ENCODE measurements at places on chromosomes 4 and X.

- DNase-seq = no peak
These were observed 59.4 kb upstream of the SLC7A11 start for GRCh38 chr4:138301536-138301935.

- no peak for DNase-seq
These were observed 3.1 kb downstream of the BMP2K start for GRCh38 chr4:78779280-78779679.

DNA sequence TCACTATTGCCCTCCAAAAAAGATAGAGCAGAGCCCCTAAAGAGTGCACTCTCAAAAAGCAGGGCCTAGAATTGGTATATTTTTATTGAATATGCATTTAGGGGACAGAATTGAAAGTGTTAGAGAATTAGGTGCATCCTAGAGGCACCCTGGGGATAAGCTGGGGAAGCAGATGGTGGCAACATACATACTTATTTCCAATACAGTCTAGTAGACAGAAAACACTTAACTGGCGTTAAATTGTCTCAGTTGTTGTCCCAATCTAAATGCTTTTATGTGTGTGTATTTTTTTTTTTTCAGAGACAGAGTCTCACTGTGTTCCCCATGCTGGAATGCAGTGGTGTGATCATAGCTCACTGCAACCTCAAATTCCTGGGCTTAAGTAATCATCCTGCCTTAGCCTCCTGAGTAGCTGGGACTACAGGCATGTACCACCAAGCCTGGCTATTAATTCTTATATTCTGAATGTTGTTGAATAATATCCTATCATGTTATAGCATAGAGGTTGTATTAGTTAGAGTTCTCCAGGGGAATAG lies 481.8 kb downstream of the GRXCR1 start:
- DNase-seq = no peak

- DNase-seq = no peak
These were observed 42.2 kb upstream of the CXCL8 start for GRCh38 chr4:73698217-73698616.

- DNase-seq = no peak
These were observed 1224.3 kb upstream of the TENM3 start for GRCh38 chr4:181018913-181019312.

DNA sequence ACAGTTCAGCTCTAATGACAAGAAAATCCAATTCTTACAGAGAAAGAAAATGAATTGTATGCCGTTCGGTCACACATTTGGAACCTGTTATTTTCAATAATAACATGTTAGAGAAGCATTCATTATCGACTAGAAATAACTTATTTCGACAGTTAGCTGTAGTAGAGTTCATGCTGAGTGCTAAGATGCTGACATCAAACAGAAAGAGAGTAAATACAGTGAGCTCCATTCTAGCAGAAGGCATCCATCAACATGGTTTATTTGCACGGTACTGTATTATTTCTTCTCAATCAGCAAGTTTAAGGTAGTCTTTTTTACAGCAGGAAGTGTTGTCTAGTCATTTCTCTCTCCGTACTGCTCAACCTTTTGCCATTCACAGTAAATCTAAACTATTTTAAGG lies 732.1 kb downstream of the STIM2 start:
- no peak for DNase-seq

GRCh38 chrX:150577174-150577573 lies 8.8 kb downstream of the MTM1 start:
- DNase-seq = no peak

GRCh38 chr4:130714006-130714405 lies 1618.1 kb downstream of the C4orf33 start:
- DNase-seq = no peak

DNA sequence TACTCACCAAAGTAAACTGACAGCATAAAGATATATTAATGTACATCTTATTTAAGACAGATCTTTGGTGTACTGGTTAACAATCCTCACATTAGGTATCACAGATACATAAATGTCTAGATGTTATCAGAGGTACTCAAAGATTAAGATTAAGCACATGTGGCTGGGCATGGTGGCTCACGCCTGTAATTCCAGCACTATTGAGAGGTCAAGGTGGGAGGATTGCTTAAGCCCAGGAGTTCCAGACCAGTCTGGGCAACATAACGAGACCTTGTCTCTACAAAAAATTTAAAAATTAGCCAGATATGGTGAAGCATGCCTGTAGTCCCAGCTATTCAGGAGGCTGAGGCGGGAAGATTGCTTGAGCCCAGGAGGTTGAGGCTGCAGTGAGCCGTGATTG lies 145.7 kb upstream of the SH3RF1 start:
- DNase-seq = no peak

DNA sequence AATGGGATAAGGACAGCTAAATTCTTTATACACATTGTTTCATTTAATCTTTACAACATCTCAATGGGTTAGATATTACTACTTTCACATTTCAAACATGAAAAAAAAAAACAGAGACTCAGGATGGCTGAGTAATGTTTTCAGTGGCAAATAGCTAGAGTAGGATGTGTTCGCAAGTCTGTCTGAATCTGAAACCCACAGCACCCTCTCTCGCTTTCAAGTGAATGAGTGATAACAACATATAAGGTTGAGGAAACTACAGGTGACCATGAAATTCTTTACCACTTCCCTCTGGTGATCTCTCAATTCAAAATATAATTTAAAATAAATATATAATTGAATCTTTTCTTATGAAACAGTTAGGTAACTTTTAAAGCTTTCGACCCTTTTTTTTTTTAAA lies 162.6 kb downstream of the PRR32 start:
- DNase-seq = no peak

DNA sequence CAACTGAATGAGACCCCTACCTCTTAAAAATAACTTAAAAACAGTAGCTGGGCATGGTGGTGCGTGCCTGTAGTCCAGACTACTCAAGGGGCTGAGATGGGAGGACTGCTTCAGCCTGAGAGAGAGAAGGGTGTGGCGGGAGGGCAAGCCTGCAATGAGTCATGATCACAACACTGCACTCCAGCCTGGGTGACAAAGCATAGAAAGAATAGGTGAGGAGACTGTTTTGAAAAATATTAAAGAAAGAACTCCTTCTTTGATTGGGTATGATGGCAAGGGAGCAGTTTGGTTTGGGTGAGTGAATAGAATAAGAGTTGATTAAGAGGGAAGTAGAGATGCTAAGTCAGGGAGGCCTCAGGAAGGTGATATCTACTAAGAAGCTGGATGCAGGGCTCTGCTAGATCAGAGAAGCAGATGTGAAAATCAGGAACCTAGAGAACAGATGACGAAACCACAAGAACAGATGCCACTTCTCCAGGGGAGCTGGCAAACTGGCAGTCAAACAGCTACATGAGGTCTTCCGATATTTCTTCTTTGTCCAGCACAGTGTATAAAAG lies 318.6 kb downstream of the OPHN1 start:
- no peak for DNase-seq

DNA sequence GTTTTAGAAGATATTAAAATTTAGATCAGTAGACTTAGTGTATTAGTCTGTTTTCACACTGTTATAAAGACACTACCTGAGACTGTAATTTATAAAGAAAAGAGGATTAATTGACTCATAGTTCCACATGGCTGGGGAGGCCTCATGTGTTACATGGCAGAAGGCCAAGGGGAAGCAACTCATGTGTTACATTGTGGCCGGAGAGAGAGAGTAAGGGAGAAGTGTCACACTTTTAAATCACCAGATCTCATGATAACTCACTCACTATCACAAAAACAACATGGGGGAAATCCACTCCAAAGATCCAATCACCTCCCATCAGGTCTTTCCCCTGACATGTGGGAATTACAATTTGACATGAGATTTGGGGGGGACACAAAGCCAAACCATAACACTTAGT lies 1159.7 kb upstream of the PCDH7 start:
- no peak for DNase-seq

DNA sequence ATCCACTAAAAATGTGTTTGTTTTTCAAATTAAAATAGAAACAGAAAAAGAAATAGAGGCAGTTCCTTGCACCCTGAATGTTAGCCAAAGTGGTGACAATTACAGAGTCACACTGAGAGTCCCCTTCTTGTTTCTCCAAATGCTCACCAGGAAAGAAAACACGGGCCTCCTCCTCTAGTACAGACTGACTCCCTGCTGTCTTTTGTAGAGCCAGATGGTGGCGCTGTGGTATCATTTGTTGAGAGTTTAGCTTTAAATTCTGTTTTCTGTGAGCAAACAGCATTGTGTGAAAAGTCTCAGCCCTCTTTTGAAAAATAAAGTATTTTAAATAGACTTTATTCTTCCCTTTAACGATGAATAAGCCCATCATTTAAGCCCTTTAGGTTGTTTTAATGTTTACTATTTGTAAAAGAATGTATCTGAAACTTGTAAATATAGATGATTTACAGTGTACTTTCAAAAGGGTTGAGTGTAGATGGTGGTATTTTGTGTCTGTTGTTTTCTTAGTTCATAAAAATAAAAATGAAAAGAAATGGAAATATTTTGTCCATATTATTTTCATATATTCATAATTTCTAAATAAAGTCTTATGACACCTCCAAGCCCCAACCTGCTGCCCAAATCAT lies 36.9 kb upstream of the ATOH1 start:
- no peak for DNase-seq

DNA sequence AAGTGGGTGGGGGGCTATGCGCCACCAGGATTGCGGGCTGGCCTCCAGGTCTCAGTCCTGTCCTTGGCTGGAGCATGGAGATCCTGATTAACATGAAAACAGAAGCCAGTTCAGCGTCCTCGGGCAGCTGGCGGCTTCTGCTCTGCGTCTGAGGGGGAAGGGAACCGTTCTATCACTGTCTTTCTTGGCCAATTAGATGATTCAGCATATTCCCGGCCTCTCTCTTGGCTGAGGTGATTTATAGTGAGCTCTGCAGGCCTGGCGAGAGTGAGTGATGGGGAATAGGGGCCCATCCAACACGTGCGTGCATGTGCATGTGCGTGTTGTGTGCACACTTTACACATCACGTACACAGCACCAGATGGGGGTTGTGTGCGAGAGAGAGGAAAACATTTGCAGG lies 145.8 kb upstream of the ATP6AP2 start:
- no peak for DNase-seq

DNA sequence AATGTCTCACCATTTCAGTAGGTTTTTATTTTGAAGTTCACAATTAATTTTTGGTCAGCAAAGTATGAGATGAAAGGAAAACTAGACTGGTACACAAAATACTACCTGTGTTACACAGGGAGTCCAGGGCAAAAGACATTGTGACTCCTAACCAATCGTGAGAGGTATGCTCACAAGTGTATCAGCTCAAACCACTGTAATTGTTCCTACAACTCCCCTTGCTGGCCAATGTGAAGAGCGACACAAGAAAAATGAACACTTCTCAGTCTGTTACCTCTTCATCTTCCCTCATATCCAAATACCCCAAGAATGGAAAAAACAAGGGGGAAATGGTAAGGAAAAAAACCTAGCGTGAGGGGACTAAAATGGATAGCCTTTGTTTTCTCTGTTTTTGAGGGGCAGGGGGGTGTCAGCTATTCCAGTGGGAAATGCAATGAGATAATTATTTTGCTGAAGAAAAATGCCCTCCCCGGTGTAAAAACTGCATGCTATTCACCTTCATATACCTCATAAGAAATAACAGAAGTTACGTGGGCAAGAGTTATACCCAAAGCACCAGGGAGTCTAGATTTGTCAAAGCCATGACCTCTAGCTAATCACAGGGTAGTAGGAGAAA lies 30.6 kb upstream of the NSUN7 start:
- DNase-seq = peak; percentile 34

DNA sequence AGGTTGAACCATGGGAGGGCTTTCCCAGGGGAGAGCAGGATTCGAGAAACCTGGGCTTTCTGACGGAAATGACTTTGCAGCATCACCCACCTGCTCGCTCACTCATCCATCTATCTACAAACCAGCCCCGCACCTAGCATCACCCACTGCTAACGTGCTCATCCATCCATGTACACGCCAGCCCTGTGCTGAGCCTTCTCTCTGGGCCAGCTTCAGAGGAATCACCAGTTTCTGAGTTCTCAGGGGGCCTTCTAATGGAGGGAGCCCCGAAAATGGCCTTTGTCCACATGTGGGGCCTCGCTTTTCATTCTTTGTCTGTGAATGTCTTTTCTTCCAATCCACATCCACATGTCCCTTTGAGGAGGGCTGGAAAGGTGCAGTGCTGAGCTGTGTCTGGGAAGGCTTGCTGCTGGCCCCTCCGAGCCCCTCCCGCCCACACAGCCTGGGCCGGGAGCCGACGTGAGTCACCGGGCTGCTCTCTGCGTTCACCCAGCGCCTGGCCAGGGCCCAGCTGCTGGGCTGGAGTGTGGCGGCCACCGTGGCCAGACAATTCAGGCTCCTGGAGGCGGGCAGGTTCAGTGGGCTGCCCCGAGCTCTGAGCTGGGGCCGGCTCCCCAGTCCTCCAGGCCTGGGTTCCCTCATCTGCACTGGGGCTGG lies 14.7 kb downstream of the SORCS2 start:
- no peak for DNase-seq

DNA sequence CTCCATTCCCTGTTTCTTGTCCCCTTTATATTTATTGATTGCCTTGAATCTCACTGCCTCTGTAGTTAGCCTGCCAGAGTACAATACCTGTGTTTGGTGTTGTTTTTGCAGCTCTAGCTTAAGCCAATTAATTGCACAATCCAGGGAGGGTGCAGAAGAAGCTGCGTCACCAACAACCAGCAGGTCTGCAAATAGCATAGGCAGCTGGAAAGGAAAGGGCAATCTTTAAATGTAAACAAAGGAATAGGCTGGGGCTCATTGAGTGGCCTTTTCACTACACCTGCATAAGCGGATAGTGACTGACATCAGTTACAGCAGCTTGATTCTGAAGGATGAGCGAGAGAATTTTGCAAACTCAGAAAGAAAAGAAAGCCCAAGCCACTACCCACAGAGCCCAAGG lies 106.8 kb upstream of the RAI2 start:
- no peak for DNase-seq

GRCh38 chrX:133776072-133776471 lies 209.3 kb downstream of the GPC3 start:
- no peak for DNase-seq

GRCh38 chr4:40327340-40327739 lies 7.8 kb upstream of the CHRNA9 start:
- no peak for DNase-seq

DNA sequence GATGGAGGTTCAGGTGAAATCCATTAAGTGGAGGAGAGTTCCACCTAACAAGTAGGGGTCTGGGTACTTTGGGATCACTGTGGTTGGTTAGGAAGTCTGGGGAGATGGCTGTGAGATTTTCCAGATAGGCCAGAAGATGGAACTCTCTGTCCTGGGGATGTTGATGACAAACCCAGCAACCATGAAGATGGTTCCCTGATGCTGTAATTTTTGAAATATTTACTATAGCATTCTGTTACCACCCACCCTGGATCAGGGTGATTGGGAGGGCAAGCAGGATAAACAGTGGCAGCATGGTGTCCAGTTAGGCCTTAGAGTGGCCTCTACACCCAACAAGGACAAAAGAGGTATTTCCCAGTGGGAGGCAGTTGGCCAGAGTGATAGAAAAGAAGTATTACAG lies 15.9 kb upstream of the NELFA start:
- no peak for DNase-seq

- no peak for DNase-seq
These were observed 78.6 kb downstream of the PPP2R2C start for GRCh38 chr4:6393544-6394475.

Measured in GM12892 (cell line).